CD4-positive, alpha-beta T cell treated with Interferon alpha-2 for 1 hour (primary cell): ENCODE measurements at places on chromosomes 3 and 15.
A peak's percentile ranks its signal among the peaks of the same experiment; 100 is the strongest.

- DNase-seq = no peak
These were observed 200.5 kb downstream of the GOLGA6L6 start for GRCh38 chr15:20340931-20341661.

GRCh38 chr15:41558400-41559238 is at the start of gene TYRO3:
TYRO3 (plus strand) TSS chr15:41559212; CDS start chr15:41559258, 46 bp downstream.
- peak; percentile 49 for DNase-seq

DNA sequence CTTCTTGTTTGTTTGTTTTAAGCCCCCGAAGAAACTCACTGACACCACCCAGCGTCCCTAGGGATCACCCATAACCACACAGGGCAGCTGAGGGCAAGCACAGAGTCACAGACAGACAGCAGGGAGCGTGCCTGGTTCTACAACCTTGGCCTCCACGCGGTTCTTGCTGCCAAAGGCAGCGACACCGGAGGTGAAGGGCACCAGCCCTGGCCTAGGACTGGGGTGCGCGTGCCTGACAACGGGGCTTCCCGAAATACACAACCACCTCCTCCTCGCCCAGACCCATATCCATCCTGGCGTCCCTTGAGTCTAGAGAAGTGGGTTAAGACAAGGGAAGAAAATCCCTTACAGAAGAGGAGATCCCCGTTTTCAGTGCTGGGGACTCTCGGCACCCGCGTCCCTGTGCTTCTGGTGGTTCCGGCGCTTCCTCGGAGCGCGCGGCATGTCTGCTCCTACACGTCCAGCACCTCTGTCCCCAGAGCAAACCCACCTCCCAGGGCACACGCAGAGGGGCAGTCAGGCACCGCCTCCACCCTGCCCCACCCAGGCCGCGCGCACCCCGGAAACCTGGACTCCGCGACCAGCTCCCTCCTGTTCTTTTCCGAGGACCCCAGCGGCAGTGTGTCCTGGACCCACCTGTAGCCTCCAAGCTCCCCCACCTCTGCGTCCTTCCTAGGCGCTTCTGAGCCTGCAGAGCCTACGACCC is 911 bp downstream of the RFTN1 start:
- peak; percentile 70 for DNase-seq

- no peak for DNase-seq
These were observed 365 bp downstream of the ZBED2 start for GRCh38 chr3:111594781-111595180.

DNA sequence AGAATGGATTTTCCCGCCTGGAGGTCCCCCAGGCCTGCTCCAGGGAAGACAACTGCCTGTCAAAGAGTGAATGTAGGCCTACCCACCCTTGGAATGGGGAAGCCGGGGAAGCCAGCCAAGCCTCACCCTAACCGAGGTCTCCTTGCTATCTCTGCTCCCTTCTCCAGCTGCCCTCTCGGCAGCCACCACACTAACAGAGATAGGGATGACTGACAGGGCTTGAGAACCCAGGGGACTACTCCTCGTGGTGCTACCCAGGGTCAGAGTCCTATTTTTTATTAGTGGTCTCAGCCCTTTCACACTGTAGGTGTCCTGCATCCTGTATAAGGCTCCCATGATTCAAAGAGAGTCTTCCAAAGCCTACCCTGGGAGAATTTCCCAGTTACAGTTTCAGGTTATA is 160.6 kb upstream of the CHRM5 start:
- DNase-seq = no peak

GRCh38 chr15:77528290-77528967 is 104.3 kb downstream of the LINGO1 start:
- DNase-seq = no peak

DNA sequence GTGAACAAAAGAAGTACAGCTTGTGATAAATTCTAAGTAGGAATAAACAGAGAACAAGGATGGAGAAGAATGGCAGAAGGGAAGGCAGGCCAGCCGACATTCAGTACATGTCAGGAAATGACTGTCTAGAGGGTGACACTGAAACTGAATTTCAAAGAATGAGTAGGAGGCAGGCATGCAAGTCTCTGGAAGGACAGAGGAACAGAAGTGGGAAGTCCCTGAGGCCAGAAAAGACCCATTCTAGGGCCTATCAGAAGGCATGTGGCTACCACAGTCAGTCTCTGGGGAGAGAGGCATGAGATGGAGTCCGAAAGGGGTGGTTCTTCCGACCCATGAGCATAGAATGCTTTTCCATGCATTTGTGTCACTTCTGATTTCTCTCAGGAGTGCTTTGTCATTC is 243.5 kb upstream of the UBE2E2 start:
- no peak for DNase-seq

GRCh38 chr3:138799822-138800221 is 34.9 kb downstream of the PIK3CB start:
- no peak for DNase-seq

DNA sequence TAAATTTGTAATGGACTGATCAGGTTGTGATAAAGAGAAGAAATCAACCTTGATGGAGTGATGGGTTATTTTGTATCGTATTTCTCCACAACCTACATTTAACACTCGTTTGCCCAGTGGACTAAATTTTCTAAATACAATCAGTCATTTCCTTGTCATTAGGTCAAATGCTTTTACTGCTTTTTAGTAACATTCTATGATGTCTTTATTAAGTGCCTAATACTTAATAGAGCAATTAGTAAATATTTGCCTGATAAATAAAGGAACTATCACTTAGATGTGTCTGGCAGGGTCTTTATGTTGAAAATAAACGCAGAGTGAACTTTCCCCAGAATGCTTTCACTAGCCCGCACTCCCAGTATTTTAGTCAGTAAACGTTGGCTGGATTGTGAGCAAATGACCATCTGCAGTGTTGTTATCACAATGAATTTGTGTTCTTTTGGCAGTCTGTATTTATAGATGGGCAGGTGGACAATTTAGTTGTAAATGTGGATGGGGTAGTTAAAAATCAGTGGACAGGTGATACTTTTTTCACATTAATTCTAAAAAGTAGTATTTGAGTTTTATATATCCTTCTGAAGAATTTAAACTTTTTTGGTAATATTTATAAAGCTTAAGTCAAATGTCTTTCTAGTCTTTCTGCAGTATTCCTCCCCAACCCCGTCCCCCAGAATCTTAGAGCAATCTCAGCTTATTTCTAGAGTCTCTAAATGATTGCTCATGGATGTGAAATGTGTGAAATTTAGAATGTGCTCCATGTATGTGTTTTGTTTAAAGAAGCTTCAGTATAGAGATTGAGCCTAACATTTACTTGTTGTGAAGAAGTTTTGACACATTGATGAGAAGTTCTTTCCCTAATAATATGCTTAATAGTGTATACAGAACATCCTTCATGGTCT is 4.9 kb downstream of the USP3 start:
- DNase-seq = no peak

- DNase-seq = no peak
These were observed 282.8 kb downstream of the CTNNB1 start for GRCh38 chr3:41482134-41482533.

DNA sequence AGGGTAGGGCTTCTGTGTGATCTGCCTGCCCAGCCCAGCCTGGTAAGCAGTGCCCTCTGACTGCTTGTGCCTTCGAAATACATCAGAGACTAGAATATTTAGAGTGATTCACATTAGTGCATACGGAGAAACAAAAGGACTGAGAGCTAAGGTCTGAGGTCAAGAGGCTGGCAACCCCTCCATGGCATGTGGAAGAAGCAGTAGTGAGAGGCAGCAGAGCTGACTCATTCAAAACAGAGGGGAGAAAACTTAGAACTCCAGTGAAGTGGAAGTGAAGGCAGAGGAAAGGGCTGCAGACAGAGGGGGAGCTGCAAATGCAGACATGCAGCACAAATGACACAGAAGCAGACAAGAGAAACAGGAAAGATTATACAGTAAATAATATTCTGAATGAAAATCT is 61.6 kb downstream of the ULK4 start:
- DNase-seq = no peak

DNA sequence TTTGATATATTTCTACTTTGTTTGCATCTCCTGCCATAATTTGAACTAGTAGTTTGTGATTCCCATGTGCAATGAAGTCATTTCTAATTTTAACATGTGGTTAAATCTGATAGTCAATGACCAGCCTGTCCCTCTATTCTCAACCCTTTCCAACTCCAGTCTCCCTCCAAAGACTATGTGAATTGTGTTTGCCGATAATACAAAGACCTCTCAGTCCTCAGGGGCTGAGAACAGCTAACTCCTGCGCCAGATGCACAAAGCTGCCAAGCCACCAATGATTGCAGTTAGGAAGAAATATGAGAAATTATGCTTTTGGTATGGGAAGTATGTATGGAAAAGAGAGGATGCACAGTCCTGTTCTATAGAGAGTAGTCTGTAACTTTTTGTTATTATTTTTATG is 54.0 kb downstream of the KCNH8 start:
- no peak for DNase-seq

GRCh38 chr15:79987569-79987955 is 16.6 kb upstream of the BCL2A1 start:
- no peak for DNase-seq

DNA sequence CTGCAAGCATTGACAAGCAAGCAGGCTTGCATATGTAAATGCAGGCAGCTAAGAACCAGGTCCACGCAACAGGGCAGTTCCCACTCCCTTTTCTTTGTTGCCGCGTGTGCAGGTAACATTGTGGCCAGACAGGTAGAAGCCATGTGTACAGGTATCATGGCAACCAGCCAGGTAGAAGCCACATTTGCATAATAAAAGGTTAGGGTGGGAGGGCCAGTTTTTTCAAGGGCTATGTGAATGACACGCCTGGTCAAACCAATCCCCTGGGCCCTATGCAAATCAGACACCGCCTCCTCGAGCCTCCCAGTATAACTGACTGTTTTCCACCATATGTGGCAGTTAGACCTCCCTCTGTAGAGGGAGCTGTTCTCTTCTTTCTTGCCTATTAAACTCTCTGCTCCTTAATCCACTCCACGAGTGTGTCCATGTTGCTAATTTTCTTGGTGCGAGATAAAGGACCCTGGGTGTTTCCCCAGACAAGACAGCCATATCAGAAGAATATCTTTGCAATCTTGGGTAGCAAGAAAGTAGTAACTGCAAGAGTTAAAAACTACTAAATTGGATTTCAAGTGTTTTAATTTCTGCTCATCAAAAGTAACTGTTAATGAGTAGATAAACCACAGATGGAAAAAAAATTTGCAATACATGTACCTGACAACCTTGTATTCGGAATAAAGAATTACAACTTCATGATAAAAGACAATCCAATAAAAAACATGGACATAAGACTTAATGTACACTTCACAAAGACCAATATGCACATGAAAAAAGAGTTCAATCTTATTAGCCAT is 21.8 kb downstream of the PCOLCE2 start:
- DNase-seq = no peak

DNA sequence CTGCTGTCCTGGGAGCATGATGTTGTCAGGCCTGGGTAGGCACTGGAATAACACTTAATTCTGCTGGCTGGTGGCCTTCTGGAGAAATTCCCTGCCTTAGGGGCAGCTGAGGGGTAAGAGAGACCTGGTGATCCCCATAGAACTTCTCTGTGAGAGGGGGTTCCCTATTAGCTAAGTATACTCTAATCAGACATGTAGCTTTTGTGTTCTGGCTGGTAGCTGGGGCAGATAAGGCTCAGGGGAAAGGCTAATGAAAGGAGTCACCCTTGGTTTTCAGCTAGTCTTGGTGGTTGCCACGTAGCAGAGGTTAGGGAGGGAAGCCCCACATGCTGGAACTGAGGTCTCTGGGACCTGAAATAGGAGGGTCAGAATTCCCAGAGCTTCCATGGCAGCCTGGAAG is 952 bp upstream of the HDDC3 start:
- no peak for DNase-seq

DNA sequence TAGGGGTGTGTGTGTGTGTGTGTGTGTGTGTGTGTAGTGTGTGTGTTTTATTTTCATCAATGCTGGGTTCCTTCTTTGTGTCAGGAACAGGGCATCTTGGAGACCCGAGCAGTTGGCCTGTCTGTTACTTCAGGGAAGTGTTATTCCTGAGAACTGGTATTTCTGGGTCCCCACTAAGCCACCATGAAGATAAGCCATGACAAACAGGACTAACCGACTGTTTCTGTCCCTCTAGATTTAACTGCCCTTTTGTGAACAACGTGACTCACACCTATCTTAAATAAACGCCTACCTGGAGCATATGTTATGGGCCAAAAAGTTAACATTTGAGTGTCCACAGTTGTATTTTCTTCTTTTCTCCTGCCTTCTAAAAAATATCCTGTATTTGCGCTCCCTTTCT is 19.5 kb downstream of the SIDT1 start:
- DNase-seq = no peak

- DNase-seq = no peak
These were observed 151.4 kb downstream of the RAP2B start for GRCh38 chr3:153313302-153313965.
